ENCODE measurements at places on chromosomes 4 and X. TPM values are rescaled to one million over a fixed set of nuclear protein-coding genes. Genes with fewer than 3 reads are reported as not detected.

RNF175 gene
- not detected for total RNA-seq

CXorf65 gene
- total RNA-seq, result not detected

CUL4B gene
- total RNA-seq, result 42.8 TPM

FAM47A gene
- not detected for total RNA-seq

TEX13B gene
- not detected for total RNA-seq

CENPVL2 gene
- not detected for total RNA-seq

CLDN34 gene
- total RNA-seq, result not detected

ATP6AP2 gene
- 128 TPM for total RNA-seq

NXF3 gene
- 0.08 TPM for total RNA-seq

SLC10A4 gene
- 7.3 TPM for total RNA-seq

EVC gene
- total RNA-seq, result 10.6 TPM

NDNF gene
- total RNA-seq, result not detected

GYPE gene
- total RNA-seq, result not detected

DOK7 gene
- 0.23 TPM for total RNA-seq

UPF3B gene
- 17.0 TPM for total RNA-seq

ATP2B3 gene
- total RNA-seq, result 0.31 TPM

Measured in A549 treated with Hydrocortisone at 1 μM for 4 hours (cell line).